ENCODE measurements at places on chromosomes 4 and X.
A peak's percentile ranks its signal among the peaks of the same experiment; 100 is the strongest.

GRCh38 chr4:184822356-184822755 is 3.4 kb downstream of the ACSL1 start:
- no peak for DNase-seq

DNA sequence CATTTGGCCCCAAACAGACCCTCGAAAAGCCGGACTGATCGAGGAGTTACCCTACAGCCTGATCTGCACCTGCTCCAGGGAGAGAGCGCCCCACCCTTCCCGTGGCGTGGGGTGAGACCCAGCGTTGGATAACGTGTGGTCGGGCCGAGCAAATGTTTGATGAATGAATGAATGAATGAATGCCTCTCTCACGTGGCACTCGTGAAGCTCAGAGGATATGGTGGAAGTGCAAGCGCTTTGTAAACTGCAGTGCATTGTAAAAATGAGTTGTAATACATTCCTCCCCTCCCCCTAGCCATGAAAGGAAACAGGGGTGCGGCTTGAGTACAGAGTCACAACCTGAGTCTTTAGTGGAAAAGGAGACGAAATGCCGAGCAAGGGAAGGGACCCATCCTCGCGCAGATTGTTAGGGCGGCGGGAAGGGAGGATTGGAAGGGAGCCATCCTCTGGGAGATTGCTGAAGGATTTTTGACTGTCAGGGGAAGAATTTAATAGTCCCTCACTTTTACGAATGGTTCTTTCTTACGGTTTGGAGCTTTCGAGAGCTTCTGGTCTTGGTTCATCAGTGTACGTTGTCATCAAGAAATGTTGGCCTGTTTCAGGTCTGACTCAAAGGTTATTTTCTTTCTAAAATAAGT is 772 bp upstream of the FBXW7 start:
- peak; percentile 13 for DNase-seq

DNA sequence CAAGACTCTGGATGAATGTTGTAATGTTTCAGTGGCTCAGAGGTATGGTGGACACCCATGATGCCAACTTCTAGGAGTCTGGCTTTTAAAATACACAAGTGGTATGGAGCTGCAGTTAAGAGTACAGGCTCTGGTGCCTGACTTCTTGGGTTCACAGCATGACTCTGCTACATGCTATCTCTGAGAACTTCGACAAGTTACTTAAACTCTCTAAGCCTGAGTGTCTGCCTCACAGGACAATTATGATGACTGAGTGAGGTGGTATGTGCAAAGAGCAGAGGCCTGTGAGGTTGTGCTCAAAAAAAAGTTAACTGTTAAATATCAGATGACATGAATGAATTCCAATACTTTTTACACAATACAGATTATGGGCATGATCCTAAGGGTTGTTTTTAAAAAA is 90.9 kb upstream of the SRD5A3 start:
- DNase-seq, result no peak

DNA sequence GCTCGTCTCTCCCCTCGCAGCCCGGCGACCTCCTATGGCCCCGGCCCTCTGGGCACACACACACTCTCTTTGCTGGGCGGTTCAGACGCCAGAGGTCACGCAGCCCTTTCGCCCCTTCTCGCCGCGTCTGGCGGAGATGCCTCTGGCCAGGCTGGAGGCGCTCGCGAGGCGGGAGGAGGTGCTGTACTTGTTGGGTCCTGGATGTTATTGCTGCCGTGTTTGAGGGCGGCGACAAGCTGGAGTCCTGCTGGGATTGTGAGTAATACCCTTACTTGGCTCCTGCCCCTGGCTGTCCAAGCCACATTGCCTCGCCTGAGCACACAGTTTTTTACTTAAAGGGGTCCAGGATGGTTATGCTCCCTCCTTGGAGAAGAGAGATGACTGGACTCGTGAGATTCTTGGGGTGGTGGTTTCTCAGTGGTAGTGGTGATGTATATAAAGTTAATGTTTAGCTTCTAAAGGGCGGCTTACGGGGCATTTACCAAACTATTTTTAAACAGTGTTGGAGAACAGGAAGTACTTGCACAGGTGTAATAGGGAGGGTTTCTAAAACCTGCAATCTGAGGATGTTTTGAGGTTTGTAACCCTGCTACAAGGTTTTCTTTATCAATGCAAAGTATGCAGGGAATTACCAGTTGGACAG is 572 bp downstream of the USP53 start:
- DNase-seq, result peak; percentile 94

- no peak for DNase-seq
Measured at GRCh38 chr4:76762137-76763130, 135.5 kb downstream of the SOWAHB start.

GRCh38 chr4:106343865-106344646 is 24.5 kb downstream of the GIMD1 start:
- no peak for DNase-seq

DNA sequence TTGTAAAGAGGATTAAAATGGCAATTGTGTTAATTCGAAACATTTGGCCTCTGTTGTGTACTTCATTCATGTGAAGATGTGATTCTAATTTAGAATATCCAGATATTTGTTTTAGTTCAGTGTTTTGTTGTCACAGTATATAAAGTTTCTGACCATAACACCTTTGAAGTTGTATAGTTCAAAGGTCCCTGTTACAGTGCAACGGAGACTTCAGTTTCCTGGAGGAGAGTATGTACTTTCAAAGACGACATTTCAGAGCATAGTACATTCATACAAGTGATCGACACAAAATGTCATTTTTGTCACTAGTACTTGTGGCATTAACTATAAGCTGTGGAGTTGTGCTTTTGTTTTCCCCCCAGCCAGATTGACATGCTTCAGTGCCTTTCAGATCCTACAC is 372.8 kb upstream of the MAGEB2 start:
- no peak for DNase-seq

DNA sequence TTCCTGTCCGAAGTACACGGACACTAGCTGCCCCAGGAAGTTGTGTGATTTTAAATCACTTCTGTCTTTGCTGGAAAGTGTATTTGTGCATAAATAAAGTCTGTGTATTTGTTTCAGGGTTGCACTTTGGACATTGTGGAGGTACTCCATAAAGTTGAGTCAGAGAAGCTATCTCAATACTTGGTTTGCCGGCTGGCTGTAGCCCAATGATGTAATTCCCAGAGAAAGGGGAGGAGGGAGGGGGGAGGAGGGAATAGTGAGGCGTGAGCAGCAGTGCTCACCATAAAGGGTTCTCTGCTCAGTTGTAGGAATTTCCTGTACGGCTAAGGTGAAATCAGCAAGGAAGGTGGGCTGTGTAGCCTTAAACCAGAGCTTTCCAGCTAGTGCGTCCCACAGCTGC is 7.5 kb downstream of the APEX2 start:
- no peak for DNase-seq

DNA sequence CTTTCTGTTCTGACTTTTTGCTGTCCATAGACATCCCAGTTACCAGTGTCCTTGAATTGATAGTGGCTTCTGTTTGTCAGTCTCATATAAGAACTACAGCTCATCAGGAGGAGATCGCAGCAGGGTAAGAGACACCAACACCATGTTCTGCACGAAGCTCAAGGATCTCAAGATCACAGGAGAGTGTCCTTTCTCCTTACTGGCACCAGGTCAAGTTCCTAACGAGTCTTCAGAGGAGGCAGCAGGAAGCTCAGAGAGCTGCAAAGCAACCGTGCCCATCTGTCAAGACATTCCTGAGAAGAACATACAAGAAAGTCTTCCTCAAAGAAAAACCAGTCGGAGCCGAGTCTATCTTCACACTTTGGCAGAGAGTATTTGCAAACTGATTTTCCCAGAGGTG is 30.1 kb downstream of the GUCY1A1 start:
- DNase-seq, result no peak

Measured in fibroblast of the conjunctiva (primary cell).